ENCODE measurements at places on chromosomes 4 and X. TPM values are rescaled to one million over a fixed set of nuclear protein-coding genes. Genes with fewer than 3 reads are reported as not detected.

CXCL13 gene
- not detected for total RNA-seq

NFXL1 gene
- 10.5 TPM for total RNA-seq

CC2D2A gene
- 17.8 TPM for total RNA-seq

AR gene
- total RNA-seq, result 1.5 TPM

DOK7 gene
- total RNA-seq, result under 0.01 TPM

RAB40AL gene
- not detected for total RNA-seq

MAGEA2 gene
- not detected for total RNA-seq
